H1 (cell line): ENCODE measurements at places on chromosomes 2 and 18.

DNA sequence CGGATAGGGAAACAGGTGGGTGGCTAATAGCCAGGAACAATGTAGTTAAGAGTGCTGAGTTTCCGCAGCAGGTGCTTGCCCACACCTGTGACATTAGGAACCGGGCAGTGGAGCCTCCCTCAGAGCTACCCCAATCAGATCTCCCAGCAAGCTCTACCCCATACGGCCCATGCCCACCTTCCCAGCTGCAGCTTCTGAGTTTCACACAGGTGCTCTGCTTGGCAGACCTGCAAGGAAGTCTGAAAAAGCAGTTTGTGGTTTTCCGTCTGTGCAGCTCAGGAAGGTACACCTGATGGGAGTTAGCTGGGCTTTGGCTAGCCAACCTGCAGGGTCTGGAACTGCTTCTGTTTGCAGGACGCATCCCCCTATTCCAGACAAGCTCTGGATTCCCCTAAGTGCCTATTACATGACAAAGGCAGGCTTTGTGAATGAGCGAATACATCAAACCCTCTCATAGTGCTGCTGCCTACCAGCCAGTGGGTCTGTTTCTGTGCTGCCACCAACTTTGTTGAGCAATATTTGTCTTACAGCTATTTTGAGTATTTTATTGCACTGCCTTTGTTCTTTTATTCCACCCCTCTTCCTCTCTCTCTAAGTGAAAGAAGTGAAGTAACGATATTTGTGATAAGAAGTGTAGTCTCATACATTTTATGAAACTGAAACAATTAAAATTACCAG is 24.7 kb upstream of the CEP68 start:
- DNase-seq = peak; percentile 59

- DNase-seq = no peak
Measured at GRCh38 chr18:23941791-23942190, 72.8 kb upstream of the TTC39C start.

DNA sequence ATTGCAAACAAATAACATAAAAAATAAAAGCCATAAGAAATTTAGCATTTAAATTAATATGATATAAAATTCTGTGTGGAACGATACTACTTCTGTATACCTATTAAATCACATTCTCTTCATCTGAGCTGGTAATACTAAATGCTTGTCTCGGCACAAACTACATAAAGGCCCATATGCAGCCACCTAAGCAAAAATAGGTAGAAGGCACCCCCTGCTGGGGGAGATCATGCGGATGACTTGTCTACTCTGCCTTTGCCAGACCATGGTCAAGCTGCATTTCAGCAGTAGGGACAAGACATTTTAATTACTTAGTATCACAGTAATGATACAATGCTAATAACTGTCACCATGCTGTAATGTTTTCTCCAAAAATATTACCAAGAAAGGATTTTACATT is 108.0 kb downstream of the CDH19 start:
- DNase-seq = peak; percentile 53

- no peak for DNase-seq
Measured at GRCh38 chr18:49585781-49586663, 24.2 kb downstream of the LIPG start.
